ENCODE measurements at places on chromosomes 4 and X. TPM values are rescaled to one million over a fixed set of nuclear protein-coding genes. Genes with fewer than 3 reads are reported as not detected.

GRCh38 chr4:173998471-173999144, 284.9 kb downstream of the FBXO8 start:
- no peak for DNase-seq

DNA sequence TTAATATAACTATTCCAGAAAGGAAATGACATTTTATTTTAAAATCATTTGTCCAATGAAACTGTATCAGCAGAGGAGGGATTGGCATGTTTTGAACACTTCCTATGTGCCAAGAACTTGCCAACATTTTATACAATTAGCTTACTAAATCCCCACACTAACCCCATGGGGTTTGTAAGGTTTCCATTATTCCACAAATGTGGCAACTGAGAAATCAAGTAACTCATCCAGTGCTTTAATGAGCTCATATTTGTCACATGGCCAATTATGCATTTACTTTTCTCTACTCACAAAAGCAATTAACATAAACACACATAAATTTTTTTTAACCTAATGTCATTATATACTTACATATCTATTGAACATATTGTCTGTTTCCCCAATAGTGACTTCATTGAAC, 37.3 kb downstream of the MANBA start:
- DNase-seq, result no peak

DNA sequence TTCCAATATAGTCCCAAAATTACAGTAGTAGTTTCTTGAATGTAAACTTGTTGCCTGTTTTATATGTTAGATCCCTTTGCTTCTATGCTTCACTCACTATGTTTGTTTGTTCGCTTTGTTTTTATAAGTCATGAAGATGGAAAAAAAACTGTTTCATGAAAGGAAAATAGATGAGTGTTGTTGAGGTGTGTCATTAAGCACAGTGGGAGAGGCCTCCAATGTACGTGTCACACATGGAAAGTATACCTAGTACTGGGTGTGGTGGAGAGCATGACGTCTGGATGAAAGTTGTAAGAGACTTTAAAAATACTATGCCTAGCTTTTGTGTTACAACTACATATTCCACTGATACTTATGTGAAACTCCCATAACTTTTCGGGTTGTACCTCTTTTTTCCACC, 28.4 kb downstream of the PLS3 start:
- DNase-seq, result no peak

DNA sequence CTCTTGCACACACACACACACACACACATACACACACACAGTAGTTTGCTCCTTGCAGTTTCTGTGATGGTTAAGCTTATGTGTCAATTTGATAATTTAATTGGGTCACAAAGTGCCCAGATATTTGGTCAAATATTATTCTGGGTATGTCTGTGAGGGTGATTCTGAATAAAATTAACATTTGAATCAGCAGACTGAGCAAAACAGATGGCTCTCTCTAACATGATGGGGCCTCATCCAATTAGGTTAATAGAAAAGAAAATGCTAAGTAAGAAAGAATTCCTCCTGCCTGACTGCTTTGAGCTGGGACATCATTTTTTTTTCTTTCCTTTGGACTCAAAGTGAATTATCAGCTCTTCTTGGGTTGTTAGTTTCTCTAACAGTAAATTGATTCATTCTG, 191.2 kb upstream of the INTU start:
- DNase-seq, result no peak

- DNase-seq, result no peak
Measured at GRCh38 chrX:39050427-39050826, 249.2 kb downstream of the MID1IP1 start.

DNA sequence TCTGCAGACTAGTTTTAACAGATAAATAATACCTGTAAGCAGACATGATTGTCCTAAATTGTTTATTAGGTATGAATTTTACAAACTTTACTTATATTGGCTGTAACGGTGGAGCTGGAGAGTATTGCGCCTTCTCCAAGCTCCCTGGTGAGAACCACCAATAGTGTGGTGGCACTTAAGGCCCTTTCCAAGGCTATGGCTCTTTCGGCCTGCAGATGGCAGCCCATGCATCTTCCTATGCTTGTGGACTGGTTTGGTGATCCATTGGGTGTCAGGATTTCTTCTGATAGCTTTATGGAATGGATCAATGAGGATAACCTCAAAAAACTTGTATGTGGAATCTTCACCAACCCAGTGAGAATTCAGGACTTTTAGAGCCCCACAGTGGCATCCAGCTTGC, 7.8 kb downstream of the LARP1B start:
- DNase-seq, result no peak

GRCh38 chr4:7831330-7831729, 108.3 kb downstream of the AFAP1 start:
- DNase-seq, result peak; percentile 54

- peak; percentile 56 for DNase-seq
Measured at GRCh38 chrX:130171446-130172126, at the start of gene RAB33A. Gene RAB33A, plus strand, starts transcription at chrX:130171962. Its CDS starts 101 bp downstream, at chrX:130172063.

DNA sequence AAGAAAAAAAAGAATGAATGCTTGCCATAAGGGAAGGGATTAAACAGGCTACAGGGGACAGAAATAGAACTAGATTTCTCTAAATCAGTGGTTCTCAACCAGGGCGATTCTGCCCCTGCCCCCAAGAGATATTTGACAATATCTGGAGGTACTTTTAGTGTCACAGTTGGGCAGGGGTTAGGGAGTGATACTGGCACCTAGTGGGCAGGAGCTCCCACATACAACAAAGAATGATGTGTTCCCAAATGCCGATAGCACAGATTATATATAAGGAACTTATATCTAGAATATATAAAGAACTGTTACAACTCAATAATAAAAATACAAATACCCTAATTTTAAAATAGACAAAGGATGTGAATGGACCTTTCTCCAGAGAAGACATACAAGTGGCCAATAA, 14.7 kb downstream of the S100G start:
- DNase-seq, result no peak

DNA sequence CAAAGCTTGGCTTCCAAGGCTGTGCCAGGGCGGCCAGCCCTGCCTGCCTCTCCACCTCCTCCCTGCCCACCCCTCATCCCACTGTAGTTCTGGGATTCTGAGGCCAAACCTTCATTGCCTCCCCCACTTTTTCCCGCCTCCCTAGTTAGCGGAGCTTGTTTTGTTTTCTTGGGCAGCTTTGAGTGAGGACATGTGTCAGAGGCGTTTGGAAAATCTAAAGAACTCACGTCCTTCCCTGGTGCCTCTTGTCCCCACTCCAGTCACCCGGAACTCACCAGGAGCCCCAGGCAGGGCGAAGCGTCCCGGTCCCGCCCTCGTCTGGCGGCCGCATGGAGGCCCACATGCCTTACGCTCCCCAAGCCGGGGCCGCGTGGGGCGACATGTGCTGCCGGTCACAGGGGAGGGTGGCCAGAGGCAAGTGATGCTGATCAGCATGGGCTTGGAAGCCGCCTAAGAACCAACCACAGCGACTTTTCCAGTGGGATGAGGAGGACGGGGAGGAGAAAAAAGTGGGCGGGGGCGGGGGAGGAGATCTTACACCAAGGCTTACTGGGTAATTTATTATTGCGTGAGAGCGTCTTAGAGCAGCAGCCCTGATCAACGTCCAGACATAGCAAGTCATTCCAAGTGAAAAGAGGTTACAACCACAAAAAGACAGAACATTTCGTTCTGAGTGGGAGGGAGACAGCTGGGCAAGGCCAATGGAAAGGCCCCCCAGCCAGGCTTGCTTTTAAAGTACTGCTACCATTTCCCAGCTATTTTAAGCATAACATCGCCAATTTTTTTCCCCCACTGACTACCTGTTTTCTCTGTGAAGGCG, 48.5 kb downstream of the PRPS1 start:
- peak; percentile 56 for DNase-seq

- DNase-seq, result no peak
Measured at GRCh38 chr4:99390055-99390454, 37.5 kb upstream of the ADH1C start.

GRCh38 chr4:5790546-5790857, 79.5 kb downstream of the EVC start:
- no peak for DNase-seq

- no peak for DNase-seq
Measured at GRCh38 chr4:117560329-117560728, 474.0 kb upstream of the NDST3 start.

DNA sequence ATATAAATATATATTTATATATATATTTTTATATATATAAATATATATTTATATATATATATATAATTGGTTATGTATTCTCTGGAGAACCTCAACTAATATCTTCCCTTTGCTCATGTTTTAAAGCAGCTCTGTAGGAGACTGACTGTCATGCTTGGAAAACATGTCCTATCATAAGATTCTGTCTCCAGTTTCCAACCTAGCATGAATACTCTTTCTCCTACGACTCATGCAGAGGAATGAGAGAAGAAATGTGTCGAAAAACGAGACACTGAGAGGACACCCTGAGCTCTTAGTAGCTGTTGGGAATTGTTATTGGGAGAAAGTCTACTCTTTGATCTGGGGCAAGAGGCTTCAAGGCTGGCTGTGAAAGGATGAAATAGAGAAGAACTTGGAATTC, 166.5 kb upstream of the SLIT2 start:
- no peak for DNase-seq

GRCh38 chr4:108193886-108194672, 25.3 kb upstream of the LEF1 start:
- no peak for DNase-seq

DNA sequence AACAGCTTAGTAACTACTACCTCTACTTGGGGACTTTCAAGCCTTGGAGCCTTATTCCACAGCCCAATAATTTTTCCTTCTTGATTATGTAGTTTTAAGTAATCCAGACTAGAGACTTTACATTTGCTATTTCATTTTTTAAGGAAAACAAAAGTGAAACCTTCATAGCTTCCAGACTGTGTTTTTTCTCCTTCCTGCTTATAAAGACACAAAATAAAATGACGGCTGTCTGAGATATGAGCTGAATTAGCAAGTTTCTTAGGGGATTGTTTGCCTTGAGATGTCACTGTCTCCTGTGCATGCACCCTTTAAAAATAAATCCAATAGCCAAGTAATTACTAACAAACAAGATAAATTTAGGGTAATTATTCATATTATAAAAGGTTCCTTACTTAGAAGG, 78.8 kb upstream of the PACRGL start:
- DNase-seq, result no peak

Gene ENAM
- total RNA-seq, result not detected

Gene PDGFC
- total RNA-seq, result not detected

Gene HSFX2
- not detected for total RNA-seq

Gene CNKSR2
- 3.8 TPM for total RNA-seq

Gene PITX2
- total RNA-seq, result not detected

Gene MANBA
- total RNA-seq, result 13.6 TPM

Gene TEX13B
- not detected for total RNA-seq

Gene ANKRD50
- total RNA-seq, result 0.18 TPM

Gene CRMP1
- total RNA-seq, result 0.30 TPM

Gene NEUROG2
- total RNA-seq, result not detected

Gene TEX13C
- total RNA-seq, result not detected

Gene TCEANC
- total RNA-seq, result 4.3 TPM

Gene LRIT3
- total RNA-seq, result 0.10 TPM

Gene EDA2R
- total RNA-seq, result 2.8 TPM

Gene ENOX2
- 10.3 TPM for total RNA-seq
